ENCODE measurements at places on chromosomes 3 and 15.

GRCh38 chr15:81536356-81536755 is 162.3 kb upstream of the TMC3 start:
- DNase-seq = no peak

DNA sequence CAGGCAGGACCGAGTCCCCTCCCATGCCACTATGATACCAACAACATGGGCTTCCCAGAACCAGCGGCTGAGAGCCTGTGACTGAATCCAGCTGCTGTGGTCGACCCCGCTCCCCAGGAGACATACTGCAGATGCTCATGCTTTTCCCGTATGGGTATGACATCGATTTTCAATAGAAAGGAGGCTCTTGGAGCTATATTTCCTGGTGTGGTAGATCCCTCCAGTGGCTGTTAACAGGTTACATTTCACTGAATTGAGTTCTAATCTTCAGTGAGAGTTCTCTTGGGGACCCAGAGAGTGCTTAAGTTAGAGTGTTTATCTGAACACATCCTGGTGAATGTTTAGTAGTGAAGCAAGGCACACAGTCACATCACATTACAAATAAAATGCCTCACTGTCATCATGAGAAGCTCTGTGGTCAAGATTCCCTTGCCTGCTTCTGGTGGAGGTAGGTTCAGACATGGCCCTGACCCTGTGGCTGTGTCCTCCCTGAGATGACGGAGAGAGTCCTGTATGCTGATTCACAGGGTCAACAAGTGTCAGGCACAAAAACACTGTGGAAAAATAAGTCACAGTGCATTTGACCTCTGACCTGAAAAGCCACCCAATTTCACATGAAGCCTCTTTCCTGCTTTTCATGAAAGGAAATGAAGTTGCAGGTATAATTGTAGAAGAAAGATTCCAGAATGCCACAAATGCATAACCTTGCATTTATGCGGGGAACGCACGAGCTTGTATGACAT is 110.9 kb downstream of the GABRG3 start:
- DNase-seq = no peak

GRCh38 chr3:128278761-128279600 is 125.7 kb downstream of the EEFSEC start:
- DNase-seq = peak; percentile 43

GRCh38 chr15:94747510-94747909 is 516.1 kb downstream of the MCTP2 start:
- DNase-seq = no peak

DNA sequence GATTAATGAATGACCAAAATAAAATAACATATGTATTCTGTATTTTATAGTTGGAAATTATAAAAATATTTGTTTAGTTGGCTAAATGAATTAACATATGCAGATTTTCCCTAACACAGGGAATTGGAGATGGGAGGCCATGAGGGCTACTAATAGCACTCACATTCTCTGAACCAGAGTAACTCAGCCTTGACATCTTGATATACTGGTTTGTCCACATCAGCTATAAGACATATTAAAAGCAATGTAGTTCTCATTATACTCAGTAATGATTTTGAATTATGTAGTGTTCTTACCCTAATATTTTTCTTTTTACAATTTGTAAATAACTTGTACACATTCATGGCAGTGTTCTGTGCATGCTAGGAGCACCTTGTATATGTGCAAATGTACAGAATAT is 255.9 kb downstream of the EPHA6 start:
- DNase-seq = no peak

DNA sequence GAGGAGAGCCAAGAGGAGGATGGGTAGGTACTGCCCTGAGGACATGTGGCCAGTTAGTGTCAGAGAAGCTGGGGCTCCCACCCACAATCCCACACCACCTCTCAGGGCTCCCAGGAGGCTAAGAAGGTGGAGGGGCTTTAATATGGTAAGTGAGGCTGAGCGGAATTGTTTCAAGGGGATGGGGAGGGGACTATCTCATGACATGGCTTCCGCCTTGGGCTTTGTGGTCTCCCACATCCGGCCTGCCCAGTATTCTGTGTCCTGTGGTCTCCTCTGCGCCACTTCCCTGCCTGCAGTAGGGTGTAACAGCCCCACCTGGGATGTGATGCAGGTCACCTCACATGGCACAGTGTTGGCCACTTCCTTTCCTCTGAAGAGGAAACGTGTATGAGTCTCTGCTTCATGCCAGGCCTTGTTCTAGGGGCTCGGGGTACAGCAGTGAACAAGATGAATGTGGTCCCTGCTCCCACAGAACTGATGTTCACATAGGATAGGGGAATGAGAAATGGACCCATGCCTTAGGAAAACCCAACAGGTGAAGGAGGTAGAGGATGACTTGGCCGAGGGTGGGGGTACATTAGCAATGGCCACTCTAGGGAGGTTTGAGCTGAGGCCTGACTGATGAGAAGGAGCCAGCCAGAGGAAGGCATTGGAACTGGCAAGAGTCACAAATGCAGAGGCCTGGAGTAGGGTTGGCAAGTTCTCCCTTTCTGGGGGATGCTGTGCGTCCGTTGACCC is 3.2 kb downstream of the NEIL1 start:
- no peak for DNase-seq

GRCh38 chr15:91925794-91926193 is 72.3 kb downstream of the SLCO3A1 start:
- no peak for DNase-seq

- DNase-seq = peak; percentile 87
These were observed 579.4 kb upstream of the TBL1XR1 start for GRCh38 chr3:177776661-177777101.

DNA sequence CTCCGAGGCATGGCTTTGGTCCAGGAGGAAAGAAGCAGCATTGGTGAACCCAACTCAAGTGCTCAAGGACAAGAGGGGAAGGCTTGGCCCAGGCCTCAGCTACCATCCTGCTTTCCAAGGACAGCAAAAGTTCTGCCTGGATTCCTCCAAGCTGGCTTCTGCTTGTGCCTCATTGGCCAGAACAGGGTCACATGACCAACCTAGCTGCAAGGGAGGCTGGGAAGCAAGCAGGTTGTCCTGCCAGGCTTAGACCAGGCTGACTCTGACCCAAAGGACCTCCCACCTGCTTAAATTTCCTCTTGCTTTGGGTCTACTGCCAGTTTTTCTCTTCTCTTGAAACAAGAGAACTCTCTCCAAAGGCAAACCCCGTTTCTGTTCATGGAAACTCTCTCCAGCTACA is 70.7 kb downstream of the RPN1 start:
- DNase-seq = no peak

DNA sequence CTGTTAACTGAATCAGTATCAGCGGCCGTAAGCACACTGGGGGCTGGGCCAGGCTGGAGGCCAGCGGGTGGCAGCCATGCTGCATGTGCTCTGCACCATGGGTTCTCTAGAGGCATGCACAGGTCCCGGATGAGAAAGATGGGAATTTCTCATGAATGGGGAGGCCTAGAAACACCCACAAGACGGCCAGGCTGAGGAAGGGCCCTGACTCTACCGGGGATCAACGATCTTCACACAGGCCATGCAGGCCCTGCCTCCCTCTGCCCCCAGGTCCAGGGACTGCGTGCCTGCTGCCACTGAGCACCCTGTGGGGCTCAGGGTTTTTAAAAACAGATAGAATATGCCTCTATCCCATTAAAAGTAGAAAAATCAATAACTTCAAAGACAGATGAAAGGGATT is 32.7 kb downstream of the SLC41A3 start:
- no peak for DNase-seq

DNA sequence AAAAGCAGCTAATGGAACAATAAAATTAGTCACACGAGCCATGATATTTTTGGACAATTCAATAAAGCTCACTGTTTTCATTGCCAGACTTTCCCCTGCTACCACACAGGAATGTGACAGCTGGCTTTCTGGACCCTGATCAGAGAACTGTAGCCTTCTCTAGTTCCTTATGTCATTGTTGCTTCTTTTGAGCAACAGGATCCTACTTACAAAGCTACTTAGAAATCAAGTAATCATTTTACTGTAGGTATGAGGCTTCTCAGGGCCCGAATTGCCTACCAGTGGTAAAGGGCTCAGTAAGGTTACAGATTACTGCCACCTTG is 94.3 kb upstream of the AADACL2 start:
- no peak for DNase-seq

- no peak for DNase-seq
These were observed 90.0 kb downstream of the LRRK1 start for GRCh38 chr15:101009176-101009575.

- no peak for DNase-seq
These were observed 200.6 kb upstream of the ROBO1 start for GRCh38 chr3:79968418-79968817.

Data from brain microvascular endothelial cell (primary cell).